ENCODE measurements at places on chromosomes 1 and 21.

DNA sequence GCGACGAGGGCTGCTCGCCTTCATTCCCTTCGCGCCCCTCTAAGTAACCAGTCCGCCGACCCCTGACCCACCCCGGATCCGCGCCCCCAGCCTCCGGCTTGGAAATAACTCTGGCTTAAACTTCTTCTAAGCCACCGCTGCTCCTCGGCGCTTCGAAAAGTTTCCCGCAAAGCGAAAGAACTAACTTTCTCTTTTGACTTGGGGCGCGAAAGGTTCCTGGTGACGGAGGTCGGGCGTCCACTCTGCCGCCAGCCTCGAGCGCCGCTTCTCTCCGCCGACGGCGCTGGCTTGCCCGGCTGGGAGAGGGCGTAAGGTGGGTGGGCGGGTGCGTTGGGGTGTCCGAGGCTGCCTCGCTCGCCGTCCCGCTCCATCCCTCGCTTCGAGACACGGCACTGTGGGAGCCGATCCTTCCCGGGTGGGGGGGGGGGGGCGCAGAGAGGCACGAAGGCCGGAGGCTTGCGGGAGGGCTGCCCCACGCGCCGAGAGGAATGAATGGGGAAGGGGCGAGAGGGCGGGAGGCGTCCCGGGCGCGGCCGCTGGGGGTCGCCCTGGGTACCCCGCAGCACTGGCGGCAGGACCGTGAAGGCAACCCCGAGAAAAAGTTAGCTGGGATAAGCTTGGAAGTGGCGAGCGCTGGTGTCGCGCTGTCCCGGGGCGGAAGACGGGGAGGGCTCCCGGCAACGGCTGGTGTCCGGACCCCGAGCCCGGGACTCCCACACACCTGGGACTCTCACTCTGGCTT lies 569 bp downstream of the ATF3 start:
- peak; percentile 54 for DNase-seq

- DNase-seq, result no peak
These were observed 61.2 kb downstream of the EDARADD start for GRCh38 chr1:236455243-236455642.

GRCh38 chr1:203273869-203274602 lies 31.3 kb upstream of the BTG2 start:
- DNase-seq, result no peak

- DNase-seq, result no peak
These were observed 50.9 kb downstream of the VANGL2 start for GRCh38 chr1:160451119-160451858.

- DNase-seq, result peak; percentile 58
These were observed 15.9 kb downstream of the RNU5D-1 start for GRCh38 chr1:44714944-44715571.

GRCh38 chr1:25971066-25971810 lies 26.6 kb downstream of the PAFAH2 start:
- no peak for DNase-seq

DNA sequence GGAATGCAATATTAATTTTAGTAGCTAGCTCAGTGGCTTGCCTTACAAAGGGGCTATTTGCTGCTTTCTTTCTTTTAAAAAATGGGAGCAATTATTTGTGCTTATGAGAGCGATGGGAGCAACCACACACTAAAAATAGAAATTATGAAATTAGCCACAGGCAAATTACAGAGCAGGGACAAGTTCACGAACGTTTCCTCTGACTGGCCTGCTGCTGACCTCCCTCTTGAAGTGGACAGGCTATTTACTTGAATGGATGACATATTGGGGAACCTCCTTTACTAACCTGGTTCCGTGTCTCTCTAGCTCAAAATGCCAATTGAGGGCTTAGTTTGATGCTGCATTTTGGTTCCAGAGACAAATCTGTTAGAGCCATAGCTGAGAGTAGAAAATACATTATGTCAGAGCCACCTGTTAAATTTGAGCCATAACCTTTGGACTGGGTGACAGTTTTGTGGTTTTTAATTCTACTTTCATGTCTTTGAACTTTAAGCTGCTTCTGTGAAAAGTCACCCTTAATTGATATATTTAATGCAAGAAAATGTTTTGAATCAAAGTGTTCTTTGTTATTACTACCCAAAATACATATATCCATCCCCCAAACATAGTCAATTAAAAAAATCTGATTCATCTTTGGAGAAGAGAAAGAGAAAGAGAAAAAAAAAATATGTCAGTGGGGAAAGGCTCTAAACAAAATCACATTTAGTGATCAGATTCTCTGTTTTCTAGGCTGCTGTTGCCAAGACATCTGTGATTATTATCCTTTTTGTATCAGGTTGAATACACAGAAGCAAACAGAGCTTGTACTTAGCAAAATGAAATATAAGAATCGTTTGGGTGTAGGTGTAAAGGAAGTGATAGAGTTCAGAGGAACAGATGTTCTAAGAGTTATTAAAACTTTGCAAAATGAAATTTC lies 351.9 kb downstream of the ADGRL2 start:
- DNase-seq, result peak; percentile 89

- DNase-seq, result no peak
These were observed 74.3 kb downstream of the SIPA1L2 start for GRCh38 chr1:232555494-232556210.

DNA sequence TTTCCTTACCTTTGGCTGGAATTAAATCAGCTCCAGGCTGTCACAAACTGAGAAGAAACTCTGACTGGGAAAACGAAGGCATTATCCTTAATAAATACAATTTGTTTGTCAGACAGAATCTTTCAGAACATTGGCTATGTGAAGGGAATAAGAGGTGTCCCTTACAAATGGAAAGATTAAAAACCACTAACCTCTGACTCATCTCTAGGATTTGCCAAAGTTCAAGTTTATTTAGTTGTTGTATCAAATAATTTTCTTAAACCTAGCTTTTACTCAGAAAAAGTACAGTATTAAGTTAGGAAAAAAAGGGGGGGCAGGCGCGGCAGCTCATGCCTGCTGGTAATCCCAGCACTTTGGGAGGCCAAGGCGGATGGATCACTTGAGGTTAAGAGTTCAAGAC lies 15.7 kb downstream of the SERTAD4 start:
- DNase-seq, result no peak

DNA sequence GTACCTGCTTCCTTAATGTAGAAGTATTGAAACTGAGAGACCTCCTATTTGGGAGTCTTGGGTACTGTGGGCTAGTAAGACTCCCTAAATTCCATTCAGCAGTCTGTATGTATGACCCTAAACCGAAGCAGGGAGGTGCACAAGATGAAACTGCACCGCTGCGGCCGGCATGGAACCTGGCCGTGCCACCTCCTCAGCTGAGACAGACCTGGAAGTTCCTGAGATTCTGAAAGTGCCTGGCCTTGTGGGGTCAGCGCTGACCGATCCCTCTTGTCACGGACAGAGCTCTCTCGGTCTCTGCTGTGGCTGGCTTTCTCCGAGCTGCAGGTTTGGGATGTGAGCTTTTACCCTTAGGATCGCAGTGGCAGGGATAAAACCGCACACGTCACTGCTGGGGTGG lies 27.0 kb downstream of the PCNT start:
- no peak for DNase-seq

DNA sequence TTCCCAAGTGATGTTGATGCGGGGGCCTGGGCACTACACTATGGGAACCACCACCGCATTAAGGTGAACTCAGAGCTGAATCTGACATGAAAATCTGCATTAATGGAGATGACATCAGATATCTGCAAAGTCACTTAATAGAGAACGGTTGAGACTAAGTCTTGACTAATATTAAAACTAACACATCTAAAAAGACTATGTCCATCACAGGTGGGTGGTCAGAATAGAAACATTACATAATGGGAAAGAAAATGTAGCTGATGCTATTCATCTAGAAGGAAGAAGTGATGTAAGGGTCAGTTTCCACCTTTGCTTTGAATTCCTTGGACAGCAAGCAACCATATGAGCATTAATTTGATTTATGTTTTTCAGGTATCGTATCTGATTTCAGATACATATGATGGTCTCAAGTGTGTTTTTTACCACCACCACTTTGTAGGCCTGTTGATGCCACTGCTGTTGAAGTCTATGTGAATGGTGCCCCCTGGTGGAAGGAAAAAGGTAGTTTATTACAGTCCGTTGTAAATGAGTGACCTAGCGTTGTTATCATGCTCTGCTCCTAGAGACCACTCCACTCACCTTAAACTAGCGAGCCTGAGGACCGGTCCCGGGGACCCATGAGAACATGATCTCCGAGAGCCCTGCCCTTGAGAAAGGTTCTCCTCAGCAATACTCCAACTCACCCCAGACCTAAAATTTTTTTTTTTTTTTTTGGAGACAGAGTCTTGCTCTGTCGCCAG lies 73.5 kb downstream of the BACH1 start:
- peak; percentile 81 for DNase-seq

DNA sequence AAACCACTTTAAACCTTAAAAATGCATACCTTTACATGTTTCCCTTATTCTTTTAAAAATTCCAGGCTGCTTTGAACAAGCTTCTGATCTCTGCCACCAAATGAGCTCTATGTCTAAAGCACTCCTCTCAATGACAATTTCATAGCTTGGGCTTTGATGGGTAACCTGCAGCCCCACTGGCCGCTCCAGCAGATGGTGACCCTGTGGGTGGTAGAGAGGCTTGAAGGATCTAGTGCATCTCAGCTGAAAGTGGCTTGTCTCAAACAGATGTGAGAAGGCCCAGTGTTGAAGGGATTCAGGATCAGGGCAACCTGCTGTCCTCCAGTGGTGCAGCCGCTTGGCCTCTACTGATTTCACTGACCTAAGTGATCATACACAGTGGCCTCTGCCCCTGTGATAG lies 84.7 kb upstream of the IRF2BP2 start:
- DNase-seq, result no peak

DNA sequence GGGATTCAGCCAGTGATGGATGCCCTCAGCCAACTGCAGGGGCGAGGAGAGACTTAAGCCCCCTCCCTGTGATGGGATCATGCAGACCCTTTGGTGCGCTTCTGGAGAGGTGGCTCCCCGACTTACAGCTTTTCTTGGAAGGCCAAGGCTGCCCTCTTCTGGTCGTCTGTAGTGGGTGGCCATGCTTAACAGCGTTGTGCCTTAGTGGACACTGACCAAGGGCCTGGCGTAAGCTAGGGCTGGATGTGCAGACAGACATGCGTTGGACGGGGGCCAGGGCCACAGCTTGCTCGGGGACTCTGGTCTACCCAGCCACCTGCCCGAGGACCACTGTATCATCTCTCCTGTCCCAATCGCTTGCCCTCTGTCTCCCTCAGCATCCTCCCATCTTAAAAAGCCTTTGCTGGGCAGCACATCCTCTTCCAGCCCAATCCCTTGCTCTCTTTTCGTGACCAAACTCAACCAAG lies 5.5 kb downstream of the AZIN2 start:
- DNase-seq, result peak; percentile 5

GRCh38 chr1:109719337-109719837 lies 7.3 kb downstream of the GSTM5 start:
- no peak for DNase-seq

GRCh38 chr1:221347706-221348105 lies 394.2 kb downstream of the DUSP10 start:
- no peak for DNase-seq

- DNase-seq, result no peak
These were observed 129.7 kb upstream of the ZBTB40 start for GRCh38 chr1:22321917-22322316.

- DNase-seq, result no peak
These were observed 726 bp downstream of the TACSTD2 start for GRCh38 chr1:58576325-58576726.

- DNase-seq, result no peak
These were observed 160.7 kb upstream of the LMO4 start for GRCh38 chr1:87167848-87168525.

DNA sequence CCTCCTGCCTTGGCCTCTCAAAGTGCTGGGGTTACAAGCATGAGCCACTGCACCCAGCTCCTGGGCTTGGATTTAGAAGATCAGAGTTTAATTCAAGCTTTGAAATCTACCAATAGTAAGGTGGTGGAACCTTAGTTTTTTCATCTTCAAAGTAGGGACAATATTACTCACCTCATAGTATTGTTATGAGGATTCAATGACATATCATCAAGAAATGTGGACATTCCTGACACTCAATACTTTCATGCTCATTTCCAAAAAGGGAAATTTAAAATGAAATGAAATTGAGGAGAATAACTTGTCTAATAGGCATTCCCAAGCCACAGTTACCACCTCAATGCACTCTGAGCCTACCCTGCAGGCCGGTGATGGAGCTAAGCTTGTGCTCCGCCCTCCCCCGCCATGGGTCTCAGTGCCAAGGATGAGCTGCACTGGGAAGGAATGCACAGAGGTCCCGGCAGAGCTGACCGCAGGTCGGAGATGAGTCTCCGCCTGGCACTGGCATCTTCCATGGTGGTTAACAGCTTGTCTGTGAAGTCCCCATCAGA lies 56.5 kb upstream of the BCAR3 start:
- no peak for DNase-seq

DNA sequence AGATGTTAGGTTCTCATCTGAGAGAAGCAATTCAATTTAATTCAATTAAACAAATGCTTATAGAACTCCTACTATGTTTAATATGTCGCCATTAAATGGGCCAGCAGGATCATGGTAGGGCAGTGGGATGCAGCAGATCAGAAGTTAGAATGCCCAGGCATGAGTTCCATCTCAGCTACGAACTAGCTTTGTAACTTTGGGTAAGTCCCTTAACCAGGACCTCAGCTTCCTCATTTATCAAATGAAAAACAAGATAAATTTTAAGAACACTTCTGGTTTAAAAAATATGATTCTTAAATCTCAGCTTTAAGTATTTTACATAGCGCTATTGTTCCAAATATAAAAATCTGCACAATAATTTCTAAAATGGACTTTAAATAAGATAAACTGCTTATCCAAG lies 67.5 kb upstream of the GFI1 start:
- DNase-seq, result no peak

GRCh38 chr1:65196926-65197325 lies 48.9 kb downstream of the AK4 start:
- no peak for DNase-seq

- peak; percentile 1 for DNase-seq
These were observed 17.3 kb downstream of the DDR2 start for GRCh38 chr1:162649583-162649982.

- DNase-seq, result no peak
These were observed 132.5 kb downstream of the ZNF326 start for GRCh38 chr1:90127288-90127953.

- no peak for DNase-seq
These were observed 1.7 kb upstream of the LCE7A start for GRCh38 chr1:152858062-152858461.

DNA sequence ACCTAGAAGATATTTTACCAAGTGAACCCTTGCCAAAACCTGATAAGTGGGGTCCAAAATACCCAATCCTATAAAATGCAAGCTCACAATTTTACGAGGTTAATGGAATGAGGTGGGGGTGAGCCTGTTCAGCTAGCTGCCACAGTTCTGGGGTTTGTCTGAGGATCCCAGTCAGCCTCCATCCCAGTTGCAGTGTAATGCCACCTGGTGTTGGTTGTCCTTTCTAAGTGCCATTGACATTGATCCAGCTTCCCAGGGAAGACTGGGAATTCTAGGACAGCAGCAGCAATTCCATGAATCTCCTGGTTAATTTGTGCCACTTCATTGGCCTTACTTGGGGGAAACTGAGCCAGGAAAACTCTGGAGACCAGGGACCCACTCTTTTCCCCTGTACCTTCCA lies 298.3 kb downstream of the RWDD3 start:
- no peak for DNase-seq

GRCh38 chr1:201713086-201713810 lies 115.7 kb upstream of the IPO9 start:
- DNase-seq, result no peak

All from NCI-H2171 treated with DMSO at 0.1 percent for 48 hours (cell line).